ENCODE measurements at places on chromosomes 2 and 18.

DNA sequence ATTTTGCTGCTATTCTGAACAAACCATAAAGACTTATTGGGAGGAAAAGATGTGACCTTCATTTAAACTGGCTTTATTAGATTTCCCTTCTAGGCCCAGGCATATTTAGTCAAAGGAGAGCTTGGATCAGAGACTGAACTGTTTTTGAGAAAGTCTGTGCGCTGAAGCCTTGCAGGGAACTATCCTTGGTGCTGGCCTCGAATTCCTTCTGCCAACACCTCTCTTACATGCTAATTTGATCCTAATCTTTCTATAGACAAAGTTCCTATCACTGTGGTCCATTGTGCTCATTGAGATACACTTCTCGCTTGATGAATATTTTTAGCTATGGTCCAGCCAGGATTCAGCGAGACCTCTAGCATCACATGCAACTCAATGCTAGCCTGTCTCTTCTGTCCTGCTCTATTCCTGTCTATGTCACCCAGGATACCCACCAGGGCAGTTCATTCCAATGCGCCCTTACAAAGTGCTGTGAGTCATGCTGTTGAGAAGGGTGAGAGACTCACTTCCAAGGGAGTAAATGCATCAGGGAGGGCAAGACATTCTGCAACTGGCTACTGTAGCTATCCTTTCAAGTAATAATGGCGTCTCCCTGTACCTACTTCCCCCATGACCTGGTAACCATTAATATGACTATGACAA lies 356.7 kb upstream of the LYPD1 start:
- no peak for DNase-seq

GRCh38 chr2:235398321-235398720 lies 95.5 kb upstream of the AGAP1 start:
- no peak for DNase-seq

- DNase-seq, result no peak
These were observed 202.9 kb upstream of the TPO start for GRCh38 chr2:1210352-1210751.

DNA sequence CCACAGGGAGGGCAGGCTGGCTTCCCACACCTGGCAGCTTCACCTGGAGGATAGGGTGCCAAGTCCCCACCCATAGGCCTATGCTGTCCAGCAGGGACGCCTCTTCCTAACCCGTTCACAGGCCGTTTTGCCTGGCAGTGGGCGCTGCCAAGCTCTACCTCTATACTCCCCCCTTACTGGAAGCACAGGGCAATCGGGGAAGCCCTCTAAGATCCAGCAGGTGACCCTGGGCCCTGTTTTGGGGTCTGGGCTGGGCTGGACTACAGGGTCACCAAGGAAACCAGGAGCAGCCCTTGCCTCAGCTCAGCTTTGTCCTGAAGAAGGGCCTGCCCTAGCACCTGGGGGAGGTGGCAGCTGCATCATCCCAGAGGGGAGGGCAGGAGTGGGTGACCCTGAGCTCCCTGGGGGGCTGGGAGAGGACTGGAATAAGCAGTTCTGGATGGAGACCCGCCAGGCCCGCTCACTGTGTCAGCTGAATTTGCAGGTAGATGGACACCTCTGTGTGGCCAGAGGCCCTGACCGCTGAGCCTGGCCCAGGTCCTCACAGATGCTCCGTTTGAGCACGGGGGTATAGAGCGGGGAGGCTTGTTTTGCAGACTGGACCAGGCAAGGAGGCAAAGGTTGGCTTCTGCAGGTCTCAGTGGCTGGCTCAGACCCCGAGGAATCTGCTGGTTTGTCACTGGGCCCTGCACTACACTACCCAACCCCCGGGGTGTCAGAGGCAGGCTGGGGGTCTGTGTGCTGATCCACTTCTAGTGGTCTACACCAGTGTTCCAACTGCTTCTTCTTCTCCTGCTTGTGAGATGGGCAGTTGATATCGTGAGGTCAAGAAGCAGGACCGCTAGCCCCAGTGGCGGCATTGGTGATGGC lies 163.1 kb downstream of the ASB1 start:
- DNase-seq, result no peak

- no peak for DNase-seq
These were observed 231.9 kb downstream of the INSIG2 start for GRCh38 chr2:118320196-118320595.

- no peak for DNase-seq
These were observed 126.6 kb downstream of the TMEM131 start for GRCh38 chr2:97868986-97869721.

DNA sequence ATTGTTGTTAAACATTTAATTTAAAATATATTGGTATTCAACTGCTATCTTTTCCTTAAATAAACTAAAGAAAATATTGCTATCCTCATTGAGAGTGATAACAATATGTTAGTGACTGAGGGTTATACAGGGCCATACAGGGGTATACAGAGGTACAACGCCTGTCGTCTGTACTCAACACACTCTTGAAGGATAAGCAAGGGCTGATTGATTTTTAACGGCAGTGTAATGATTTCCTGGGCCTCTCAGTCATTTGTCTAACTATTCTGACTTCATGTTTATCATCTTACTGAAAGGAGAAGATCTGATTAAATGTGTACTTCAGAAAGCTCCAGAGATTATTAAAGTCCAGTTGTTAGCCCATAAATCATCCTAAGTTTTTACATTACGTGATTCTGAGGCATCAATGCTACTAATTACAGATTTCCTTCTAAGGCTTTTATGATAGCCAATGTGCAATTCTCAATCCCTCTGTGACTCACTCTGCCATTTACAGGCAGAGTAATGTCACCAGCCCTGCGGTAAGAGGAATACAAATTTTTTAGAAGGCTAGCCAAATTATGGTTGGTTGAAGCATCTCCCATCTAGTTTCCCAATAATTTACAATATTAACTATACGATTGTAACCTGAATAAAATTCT lies 893.0 kb upstream of the CHAC2 start:
- DNase-seq, result no peak

DNA sequence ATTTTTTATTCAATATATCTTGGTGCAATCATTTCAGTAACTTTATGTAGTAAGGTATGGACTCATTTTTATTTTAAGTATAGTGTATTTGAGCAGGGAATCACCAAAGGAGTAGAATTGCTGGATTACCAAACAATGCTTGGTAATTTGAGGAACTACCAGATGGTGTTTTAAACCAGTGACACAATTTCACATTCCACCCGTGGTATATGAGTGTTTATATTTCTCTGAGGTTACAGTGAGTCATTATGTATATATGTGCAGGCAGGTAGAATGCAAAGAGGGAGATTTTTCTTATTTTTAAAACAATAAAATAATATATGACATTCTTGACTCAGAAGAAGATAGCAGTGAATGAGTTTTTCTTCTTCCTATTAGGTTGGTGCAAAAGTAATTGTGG lies 596.9 kb downstream of the DCC start:
- DNase-seq, result no peak

GRCh38 chr2:203718087-203718486 lies 11.6 kb downstream of the CD28 start:
- no peak for DNase-seq

- no peak for DNase-seq
These were observed 50.9 kb downstream of the TFCP2L1 start for GRCh38 chr2:121234144-121234543.

DNA sequence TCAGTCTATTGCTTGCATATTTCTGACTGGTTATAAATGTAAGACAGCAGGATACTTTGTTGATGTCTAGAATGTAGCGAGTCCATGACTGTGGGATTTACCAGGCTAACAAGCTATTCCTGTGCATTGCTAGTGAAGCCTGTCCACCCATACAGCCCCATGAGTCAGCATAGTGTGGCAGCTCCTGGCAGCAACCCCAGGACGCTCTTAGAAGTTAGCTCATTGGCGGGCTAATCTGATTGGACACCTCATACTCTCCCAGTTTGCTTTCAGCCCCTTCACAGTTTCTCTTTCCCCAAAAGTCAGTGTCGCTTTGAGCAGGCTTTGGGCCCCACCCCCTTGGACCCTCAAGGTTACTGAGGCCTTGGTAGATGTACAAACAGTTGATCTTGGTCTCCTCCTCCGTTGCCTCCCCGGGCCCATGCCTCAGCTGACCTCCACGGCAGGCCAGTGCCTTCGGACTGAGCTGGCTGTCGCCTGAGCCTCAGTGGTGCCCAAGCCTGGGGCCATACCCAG lies 48.0 kb downstream of the COA5 start:
- no peak for DNase-seq

- DNase-seq, result no peak
These were observed 34.2 kb downstream of the GRHL1 start for GRCh38 chr2:9985531-9986328.

- DNase-seq, result no peak
These were observed 237.5 kb downstream of the DSEL start for GRCh38 chr18:67278984-67279383.

DNA sequence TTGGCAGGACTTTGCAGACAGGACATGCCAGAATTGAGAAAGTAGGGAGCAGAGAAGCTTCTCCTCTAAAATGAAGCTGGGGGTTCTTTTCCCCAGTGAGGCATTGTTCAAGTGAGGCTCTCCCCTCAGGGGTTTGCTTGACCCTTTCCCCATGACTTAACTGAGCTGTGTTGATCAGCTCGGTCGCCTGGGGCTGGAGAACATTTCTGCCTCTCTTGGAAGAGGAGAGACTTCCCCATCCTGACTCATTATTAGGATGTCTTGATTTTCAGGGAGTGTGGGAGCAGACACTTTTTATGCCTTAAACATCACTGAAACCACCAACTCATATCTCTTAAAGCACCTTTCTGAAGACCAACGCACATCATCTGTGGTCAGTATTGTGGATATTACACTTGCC lies 27.9 kb upstream of the GLI2 start:
- DNase-seq, result no peak

- no peak for DNase-seq
These were observed 111.9 kb downstream of the C1D start for GRCh38 chr2:67950919-67951318.

GRCh38 chr18:24609254-24609653 lies 148.8 kb downstream of the HRH4 start:
- DNase-seq, result no peak

GRCh38 chr2:54543733-54544396 lies 87.7 kb downstream of the SPTBN1 start:
- no peak for DNase-seq

- DNase-seq, result no peak
These were observed 133.4 kb downstream of the INSIG2 start for GRCh38 chr2:118221536-118222272.

- no peak for DNase-seq
These were observed 18.6 kb upstream of the REG3A start for GRCh38 chr2:79178076-79178674.

DNA sequence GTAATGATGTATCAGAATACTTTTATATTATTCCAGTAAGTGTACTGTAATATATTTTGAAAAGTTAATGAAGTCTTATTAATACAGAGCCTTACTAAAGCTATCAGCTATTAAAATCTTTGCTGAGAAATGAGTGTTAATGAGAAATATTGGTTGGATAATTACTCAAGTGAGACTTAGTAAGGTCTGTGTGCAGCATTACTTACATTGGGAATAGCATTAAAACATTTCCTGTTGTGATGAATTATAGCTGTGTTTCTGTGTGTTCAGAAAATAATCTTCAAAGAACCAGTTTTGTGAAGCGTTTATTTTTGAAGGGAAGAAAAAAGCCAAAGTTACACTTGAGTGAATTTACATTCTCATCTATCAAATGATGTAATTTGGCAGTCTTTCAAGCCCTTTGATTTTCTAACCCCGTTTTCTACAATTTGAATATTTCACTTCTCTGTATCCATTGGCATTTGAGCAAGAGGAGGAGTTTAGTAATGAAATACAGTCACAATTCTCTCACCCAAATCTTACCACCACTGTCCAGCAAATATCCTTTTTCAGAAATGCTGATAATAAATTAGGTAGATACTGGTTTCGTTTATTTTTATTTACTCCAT lies 123.5 kb upstream of the BOD1L2 start:
- DNase-seq, result no peak

- no peak for DNase-seq
These were observed 73.9 kb upstream of the SLC14A2 start for GRCh38 chr18:45541421-45541820.

DNA sequence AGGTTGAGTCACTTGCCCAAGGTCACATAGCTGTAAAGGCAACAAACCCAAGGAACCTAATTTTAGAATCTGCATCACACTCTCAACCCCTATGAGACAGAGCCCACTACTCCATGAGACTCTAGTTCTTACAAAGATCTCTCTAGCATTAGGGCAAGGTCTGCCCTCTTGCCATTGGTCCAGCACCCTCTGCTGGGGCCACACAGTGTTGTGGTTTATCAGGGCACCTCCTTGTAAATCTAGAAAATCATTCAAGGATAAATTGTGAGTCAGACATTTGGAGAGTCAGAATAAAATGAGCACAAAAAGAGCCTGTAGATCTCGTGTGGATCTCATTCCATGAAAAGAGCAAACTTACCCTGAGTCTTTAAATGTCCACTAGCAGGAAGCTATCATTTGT lies 91.2 kb downstream of the SLC8A1 start:
- no peak for DNase-seq

DNA sequence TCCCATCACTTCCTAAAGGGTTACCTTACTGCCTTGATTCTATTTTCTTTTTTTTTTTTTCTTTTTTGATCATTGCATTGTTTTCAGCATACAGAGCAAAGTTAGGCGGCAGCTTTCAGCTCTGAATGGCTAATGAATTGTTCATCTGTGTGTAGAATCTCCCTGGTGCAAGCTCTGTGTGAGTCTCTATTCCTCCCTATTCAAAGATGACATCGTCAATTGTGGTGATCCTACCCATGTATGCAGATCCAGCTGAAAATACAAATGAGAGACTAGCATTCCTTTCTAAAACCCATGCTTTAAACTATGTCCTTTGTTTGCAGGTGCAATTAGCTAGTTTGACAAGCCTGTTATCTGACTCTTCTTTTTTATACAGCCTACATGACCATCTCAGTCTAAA lies 539.0 kb downstream of the ARHGAP15 start:
- no peak for DNase-seq

DNA sequence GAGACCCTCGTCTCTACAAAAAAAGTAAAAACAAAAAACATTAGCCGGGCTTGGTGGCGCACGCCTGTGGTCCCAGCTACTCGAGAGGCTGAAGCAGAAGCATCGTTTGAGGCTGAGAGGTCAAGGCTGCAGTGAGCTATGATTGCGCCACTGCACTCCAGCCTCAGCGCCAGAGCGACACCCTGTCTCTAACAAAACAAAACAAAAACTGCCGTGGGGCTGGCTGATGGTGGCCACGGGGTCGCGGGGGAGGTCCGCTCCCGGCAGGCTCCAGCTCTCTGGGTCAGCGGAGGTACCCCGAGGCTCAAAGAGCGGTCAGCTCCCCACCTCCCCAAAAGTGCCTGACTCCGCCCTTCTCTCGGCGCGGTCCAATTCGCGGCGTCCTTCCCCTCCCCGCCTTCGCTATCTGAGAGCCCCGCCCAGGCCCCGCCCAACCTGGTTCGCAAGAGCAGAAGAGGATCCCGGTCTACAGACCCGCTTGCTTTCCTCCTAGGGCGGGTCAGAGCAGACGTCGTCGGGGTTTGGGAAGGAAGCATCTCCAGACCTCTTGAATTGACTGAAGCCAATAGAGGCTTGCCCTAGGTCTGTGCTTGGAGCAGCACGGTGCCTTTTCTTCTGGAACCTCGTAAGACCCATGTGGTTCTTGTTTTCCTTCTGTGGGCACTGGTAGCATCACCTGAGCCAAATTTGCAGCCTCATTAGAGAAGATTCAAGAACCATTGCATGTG lies 7.8 kb downstream of the RAX start:
- DNase-seq, result no peak

All from activated naive CD4-positive, alpha-beta T cell (primary cell).